ENCODE measurements at places on chromosomes 7 and 10.

GRCh38 chr7:120404042-120404441 lies 131.1 kb downstream of the KCND2 start:
- no peak for DNase-seq

GRCh38 chr7:49424109-49424508 lies 349.3 kb upstream of the VWC2 start:
- no peak for DNase-seq

DNA sequence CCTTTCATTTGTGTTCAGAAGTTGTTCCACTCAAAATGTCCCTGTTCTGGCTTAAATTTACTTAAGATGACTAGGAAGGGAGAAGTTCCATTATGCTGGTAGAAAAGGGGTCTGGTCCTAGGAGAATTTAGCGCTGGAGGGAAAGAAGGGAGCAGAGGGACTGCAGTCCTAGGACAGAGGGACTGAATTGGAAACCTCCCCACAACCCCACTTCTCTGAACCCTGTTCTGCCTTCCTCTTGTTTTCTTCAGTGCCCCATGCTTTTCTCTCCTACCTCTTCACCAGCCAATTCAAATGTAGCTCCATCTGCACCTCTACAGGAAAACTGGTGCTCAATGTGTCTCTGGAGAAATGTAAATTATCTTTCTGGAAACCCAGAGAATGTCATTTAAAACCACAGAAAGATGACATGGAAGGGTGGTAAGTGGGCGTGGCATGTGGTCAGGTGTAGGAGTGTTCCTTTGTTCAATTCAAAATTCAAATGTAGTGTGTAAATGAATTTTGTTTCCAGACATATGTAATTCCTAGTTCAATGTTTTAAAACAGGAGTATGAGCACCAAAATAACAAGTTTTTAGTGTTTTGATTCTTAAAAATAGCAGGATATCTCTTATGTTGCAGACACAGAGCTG lies 24.0 kb upstream of the RHOBTB1 start:
- no peak for DNase-seq

DNA sequence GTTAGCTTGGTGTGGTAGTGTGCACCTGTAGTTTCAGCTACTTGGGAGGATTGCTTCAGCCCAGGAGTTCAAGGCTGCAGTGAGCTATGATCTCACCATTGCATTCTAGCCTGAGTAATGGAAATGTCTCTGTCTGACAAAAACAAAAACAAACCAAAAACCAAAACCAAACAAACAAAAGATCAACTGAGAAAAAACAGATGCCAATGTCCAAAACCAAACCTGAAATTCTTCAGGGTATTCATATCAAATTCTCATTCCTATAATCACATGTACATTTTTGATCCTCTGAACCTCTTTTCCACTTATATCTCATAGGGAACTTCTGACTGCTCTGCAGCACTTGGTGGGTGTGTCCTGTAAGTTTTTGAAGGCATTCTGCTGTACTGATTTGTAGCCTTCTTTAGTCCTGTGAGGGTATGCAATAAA lies 87.0 kb downstream of the CDK6 start:
- DNase-seq: no peak

- no peak for DNase-seq
These were observed 26.5 kb upstream of the GSAP start for GRCh38 chr7:77442636-77443035.

- no peak for DNase-seq
These were observed 38.0 kb upstream of the LEP start for GRCh38 chr7:128203047-128203491.

- DNase-seq: no peak
These were observed 35.9 kb downstream of the APBB1IP start for GRCh38 chr10:26474026-26474425.

GRCh38 chr7:95927756-95928155 lies 155.4 kb downstream of the DYNC1I1 start:
- DNase-seq: no peak
